ENCODE measurements at places on chromosomes 16 and 17. TPM values are rescaled to one million over a fixed set of nuclear protein-coding genes. Genes with fewer than 3 reads are reported as not detected.

Gene TMEM238L
- total RNA-seq: not detected

Gene PYY
- not detected for total RNA-seq

Gene SMG1
- total RNA-seq: 123 TPM

Gene SLC22A31
- not detected for total RNA-seq

Gene ANKRD40CL
- not detected for total RNA-seq

Gene CLEC18C
- 0.42 TPM for total RNA-seq

Gene HNF1B
- total RNA-seq: not detected

Gene SPATA32
- 0.55 TPM for total RNA-seq

All from activated CD8-positive, alpha-beta T cell treated with anti-CD3 and anti-CD28 coated beads, Interleukin-2, amount 10 ng/mL, durations not matched to agents 7 days and 5 days (primary cell).